NCI-H526 treated with DMSO at 0.1 percent for 48 hours (cell line): ENCODE measurements at places on chromosomes 7 and 10.

DNA sequence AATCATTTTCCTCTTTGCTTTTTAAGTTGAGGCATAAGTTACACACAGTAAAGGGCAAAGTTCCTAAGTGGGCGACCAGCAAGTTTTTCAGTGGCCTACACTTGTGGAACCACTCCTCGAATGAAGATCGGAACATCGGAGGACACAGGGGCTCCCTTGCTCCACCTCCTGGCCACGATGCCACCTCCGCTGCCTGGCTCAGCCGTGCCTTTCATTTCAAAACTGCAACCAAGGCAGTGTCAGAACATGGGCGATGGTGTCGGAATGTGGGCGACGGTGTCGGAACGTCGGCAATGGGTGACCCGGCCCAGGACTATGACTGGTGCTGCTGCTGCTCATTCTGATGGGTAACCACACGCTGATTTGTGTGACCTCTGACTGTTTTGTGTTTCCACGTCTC, 9.6 kb upstream of the VIPR2 start:
- DNase-seq = no peak

GRCh38 chr7:50068026-50068425, 25.0 kb downstream of the ZPBP start:
- DNase-seq = peak; percentile 47

DNA sequence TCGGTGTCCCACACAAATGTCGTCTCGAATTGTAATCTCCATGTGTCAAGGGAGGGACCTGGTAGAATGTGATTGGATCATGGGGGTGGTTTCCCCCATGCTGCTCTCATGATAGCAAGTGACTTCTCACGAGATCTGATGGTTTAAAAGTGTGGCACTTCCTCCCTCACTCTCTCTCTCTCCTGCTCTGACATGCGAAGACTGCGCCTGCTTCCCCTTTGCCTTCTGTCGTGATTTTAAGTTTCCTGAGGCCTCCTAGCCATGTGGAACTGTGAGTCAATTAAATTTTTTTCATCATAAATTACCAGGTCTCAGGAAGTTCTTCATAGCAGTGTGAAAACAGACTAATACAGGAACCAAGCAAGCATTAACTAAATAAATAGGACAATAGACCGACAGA, 229.1 kb downstream of the GFRA1 start:
- no peak for DNase-seq

DNA sequence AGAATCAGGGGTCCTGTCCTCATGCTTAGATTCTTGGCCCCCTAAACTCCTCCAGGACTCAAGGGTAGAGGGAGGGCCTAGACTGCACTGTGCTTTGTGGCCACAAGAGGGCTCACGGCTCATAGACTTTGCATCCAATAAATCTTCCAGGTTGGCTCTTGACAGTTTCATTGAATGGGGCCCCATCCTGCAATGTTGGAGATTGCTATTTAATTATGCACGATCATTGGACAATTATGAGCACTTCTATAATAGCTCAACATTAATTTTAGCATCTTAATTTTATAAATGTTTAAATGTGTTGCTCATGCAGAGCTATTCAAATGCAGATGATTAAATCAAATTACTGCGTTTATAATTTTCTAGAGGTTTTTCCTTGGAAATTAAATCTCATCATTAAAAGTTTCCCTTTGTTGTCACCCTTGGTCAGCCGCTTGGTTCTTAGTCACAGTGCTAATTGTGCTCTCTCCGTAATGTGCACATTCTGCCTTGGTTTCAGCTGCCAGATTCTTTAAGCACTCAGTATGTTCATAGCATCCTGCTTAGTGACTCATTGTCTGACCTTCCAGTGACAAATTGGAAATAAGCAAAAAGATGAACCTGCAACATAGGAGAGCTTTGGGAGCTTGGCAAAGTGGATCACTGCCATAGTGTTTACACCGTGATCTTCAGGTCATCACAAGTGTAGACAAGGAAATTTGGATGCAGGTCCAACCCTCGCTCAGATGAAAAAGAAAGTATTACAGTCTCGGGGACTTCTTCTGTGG, 33.4 kb upstream of the PLPP4 start:
- DNase-seq = no peak
